GM12891 (cell line): ENCODE measurements at places on chromosomes 12 and 14.

DNA sequence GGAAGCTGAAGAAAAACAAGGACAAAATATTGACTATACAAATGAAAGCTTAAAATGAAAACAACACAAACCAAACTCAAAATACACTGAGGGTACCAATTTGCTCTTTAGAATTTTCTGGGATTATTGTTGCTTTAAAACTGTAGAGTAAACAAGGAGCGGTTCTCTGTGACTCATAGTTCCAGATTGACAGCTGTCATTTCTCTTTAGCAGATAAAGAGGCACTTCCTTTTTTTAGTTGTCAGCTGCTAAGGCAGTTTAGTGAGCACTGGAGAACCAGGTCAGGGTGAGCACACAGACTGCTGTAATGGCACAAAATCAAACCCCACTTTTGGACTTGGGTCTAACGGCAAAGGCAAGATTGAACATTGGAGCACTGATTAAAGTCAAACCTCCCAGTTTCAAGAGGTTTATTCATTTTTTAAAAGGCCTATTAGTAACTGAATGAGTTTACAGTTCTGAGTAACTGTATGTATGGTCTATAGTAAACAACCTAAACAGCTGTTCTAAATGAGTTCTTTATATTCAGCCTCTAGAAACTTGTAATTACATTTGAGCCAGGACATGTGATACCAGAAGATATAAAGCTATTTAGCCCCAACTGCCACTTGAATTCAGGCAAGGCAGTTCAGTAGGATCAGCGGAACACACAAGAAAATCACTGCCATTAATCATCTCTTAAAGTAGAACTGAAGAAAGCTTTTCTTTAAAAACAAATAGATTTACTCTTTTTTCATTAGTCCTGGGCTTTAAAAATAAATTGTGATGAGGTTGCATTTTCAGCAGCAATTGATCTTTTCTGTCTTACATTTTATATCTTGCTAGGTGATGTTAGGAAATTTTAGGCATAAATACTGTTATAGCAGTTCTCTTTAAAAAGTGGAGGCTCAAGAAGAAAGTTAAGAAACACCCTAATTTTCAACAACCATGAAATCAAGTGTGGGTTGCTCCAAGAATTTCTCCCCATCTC lies 71.7 kb upstream of the PRICKLE1 start:
- DNase-seq, result no peak

DNA sequence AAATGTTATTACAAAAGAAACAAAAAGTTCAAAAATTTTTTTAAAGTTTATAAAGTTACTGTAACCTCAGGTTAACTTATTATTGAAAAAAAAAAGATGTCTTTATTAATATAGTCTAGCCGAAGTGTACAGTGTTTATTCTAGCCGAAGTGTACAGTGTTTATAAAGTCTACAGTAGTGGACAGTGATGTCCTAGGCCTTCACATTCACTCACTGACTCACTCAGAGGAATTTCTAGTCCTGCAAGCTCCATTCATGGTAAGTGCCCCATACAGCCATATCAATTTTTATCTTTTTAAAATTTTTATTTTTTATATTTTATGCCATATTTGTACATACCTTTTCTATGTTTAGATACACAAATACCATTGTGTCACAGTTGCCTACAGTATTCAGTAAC lies 10.4 kb downstream of the ATG2B start:
- no peak for DNase-seq

DNA sequence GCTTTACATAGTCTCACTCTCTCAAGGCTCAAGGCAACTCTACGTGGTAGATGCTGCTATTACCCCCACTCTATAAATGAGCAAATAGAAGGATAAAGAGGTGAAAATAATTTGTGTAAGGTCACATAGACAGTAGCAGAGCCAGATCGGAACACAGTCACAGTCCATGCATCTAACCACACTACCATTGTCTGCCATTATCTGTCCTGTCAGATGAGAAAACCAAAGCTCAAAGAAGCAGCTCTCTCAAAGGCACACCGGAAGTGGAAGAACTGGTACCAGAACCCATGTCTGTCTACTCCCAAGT lies 134.4 kb upstream of the NUDT4 start:
- no peak for DNase-seq

DNA sequence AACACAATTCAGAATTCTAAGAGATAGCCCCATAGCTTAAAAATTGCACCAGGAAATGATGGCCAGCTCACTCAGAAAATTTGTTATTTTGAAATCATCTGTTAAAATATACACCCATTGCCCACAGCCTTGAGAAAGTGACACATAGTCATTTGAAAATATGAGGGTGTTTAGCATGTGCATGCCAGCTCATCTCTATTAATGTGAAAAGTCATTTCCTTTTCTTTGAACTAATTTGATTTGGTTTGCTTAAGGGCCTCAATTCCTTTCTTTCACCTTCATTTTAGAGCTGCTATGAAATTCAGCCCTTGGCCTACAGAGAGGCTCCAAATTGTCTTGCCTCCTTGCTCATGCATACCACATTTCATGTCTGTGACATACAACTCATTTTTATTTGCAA lies 241.4 kb downstream of the PHLDA1 start:
- DNase-seq, result no peak

GRCh38 chr12:23694307-23694706 lies 255.2 kb downstream of the SOX5 start:
- no peak for DNase-seq

DNA sequence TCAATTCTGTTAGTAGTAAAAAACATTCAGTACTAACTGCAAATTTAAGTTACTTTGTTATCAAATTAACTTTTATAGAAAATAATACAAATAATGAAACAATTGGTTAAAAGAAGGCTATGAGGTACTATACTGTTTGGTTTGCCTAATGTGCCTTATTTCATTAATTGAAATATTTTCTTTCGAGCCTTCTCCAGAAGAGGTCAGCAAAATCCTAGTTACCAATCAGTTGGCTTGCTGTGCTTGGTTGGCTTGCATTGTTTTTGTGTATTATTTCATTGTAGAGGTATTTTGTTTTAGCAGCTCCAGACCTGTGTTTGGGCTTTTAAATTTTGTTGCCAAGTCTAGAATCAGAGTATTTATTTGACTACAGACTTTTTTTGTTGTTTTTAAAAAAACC lies 68.5 kb downstream of the AEBP2 start:
- DNase-seq, result no peak

GRCh38 chr12:131133015-131133905 lies 179.6 kb downstream of the ADGRD1 start:
- no peak for DNase-seq

- DNase-seq, result peak; percentile 31
Measured at GRCh38 chr14:93788543-93789227, 400 bp upstream of the PRIMA1 start.

- no peak for DNase-seq
Measured at GRCh38 chr14:64821651-64822050, 58.1 kb downstream of the SPTB start.

- DNase-seq, result no peak
Measured at GRCh38 chr12:58487255-58487654, 433.0 kb downstream of the LRIG3 start.

GRCh38 chr12:127223731-127224130 lies 1043.2 kb upstream of the TMEM132C start:
- no peak for DNase-seq

GRCh38 chr12:83477696-83478095 lies 791.0 kb downstream of the TMTC2 start:
- no peak for DNase-seq

- no peak for DNase-seq
Measured at GRCh38 chr14:24258548-24259265, 4.3 kb downstream of the TGM1 start.

GRCh38 chr12:53982648-53983567 lies 2.0 kb upstream of the HOXC10 start:
- DNase-seq, result no peak

GRCh38 chr12:87216436-87216835 lies 812.8 kb downstream of the C12orf50 start:
- no peak for DNase-seq

GRCh38 chr12:55679691-55680090 lies 28.0 kb downstream of the ITGA7 start:
- DNase-seq, result no peak

- no peak for DNase-seq
Measured at GRCh38 chr14:100898935-100899883, 4.3 kb downstream of the RTL1 start.

DNA sequence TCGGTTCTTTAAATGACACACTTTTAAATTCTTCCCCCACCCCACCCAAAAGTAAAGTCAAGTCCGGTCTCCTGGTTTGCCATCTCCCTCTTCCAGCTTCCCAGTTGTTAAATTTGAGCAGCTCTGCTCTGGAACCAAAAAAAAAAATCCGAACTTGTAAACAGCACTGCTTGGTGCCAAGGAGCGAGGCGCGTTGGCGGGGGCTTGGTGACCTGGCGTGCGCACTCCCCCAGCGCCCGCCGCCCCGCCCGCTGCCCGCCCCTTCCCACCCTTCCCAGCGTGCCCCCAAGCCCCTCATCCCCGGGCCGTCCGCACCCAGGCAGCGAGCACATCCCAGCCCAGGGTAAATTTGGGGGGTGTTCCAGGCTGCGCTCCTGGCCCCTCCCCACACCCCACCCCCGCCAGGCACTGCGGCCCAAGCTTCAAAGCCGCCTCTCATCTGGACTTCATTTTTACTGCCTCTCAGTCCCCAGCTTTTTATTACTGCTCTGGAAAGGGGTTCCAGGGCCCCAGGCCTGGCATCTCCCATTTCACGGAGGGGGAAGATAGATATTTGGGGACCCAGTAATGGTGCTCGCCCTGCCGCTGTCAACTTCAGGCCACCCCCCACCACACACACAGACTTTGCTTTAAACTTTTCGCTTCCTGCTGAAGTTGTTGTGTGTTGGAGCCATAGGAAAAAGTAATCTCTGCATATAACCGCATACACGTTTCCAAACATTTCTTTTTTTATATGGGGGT lies 11.7 kb upstream of the ITGB7 start:
- no peak for DNase-seq

DNA sequence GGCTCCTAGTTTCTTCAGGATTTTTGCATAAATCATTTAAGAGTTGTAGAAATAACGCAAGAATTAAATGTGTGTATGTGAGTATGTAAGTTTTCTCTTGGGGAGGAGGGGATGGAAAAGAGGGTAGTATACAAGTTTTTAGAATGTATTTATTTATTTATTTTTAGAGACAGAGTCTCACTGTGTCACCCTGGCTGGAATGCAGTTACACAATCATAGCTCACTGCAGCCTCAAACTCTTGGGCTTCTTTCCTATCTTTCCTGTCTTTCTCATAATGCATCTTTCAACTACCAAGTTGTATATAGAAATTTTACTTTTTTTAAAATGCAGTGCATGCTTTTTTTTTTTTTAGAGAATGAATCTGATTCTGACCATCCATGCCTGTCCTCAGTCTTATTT lies 269.0 kb upstream of the GARIN2 start:
- no peak for DNase-seq

DNA sequence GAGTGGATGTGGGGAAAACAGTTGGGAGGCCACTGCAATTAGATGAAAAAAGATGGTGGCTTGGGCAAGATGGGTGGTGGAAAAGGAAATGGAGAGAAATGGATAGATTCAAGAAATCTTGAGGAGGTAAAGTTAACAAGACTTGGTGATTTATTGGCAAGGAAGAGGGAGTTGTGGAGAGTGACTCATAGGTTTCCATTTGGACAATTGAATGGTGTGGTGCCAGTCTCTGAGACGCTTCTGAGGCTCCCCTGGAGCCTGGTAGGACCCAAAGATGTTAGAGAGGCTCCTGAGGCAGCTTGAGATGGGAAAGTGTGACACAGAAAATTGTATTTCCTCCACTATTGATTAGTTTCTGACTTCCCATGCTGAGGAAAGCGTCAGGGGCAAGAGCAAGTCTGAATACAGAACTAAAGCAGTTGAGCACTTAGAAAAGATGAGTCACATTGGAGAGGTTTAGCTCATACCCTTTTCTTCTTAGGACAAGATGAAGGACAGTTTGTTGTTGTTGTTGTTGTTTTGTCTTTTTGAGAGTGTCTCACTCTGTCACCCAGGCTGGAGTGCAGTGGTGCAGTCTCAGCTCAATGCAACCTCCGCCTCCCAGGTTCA lies 4.5 kb downstream of the PRPF40B start:
- DNase-seq, result no peak

DNA sequence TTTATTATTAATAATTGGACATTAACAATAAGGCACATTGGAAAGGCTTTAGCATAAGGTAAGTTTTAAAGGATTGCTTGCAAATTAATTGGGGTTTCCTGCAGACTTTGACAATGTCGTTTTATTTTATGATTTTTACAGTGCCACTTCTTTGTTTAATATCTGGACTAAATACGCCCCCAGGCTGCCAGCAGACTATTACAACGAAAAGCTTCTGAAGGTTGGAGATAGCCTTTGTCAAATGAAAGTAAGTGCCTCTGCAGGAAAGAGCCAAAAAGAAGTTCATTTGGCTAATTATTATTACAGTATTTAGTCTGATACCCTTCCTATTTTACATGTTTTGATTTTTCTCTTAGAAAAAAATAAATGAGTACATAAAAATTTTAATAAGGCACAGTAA lies 11.3 kb downstream of the CFAP54 start:
- DNase-seq, result no peak

GRCh38 chr14:29738056-29738455 lies 189.6 kb downstream of the PRKD1 start:
- no peak for DNase-seq

DNA sequence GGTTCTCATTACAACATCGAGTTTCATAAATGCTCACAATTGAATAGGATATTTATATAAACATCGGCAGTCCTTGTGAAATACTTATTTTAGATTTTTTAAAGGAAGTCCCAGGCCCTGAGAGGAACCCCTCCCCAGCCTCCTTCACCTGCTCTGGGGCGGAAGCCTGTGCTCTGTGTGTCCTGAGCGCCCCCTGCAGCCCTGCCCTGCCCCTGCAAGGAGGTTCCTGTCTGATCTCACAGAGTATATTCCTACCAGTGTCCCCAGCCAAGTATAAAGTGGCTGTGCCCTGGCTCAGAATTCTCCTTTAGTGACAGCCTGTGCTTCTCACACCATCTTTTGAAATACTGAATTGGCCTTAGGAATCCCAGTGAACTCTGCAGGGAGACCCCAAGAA lies 659.5 kb downstream of the TMEM121 start:
- DNase-seq, result no peak

DNA sequence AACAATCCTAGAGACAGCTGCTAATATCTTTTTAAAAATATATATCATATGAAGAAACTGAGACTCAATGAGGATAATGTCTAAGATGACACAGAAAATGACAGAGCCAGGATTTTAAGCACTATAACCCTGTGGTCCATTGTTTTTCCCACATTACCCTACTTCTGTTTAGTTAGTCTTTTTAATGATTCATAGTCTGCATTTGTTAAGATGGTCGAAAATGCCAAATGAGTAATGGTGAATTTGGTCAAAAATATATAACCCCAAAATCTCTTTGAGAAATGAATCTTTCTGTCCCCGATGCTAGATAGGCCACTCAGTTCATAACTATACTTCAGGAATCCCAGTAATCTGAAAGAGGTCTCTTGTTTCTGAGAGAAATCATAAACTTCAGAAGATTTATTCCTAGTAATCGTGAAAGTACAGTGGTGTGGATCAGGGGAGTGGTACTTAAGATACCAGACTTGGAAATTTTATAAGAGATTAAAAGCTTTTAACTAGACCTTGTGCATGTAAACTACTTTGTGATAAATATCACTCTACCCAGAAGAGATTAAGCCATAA lies 10.8 kb downstream of the RTRAF start:
- no peak for DNase-seq

GRCh38 chr14:89491711-89492381 lies 74.8 kb upstream of the FOXN3 start:
- DNase-seq, result no peak

GRCh38 chr12:121110211-121110940 lies 22.3 kb upstream of the P2RX7 start:
- peak; percentile 47 for DNase-seq
